ENCODE measurements at places on chromosomes 1 and 21.

- no peak for DNase-seq
These were observed 192.3 kb upstream of the ADGRL4 start for GRCh38 chr1:79198832-79199231.

DNA sequence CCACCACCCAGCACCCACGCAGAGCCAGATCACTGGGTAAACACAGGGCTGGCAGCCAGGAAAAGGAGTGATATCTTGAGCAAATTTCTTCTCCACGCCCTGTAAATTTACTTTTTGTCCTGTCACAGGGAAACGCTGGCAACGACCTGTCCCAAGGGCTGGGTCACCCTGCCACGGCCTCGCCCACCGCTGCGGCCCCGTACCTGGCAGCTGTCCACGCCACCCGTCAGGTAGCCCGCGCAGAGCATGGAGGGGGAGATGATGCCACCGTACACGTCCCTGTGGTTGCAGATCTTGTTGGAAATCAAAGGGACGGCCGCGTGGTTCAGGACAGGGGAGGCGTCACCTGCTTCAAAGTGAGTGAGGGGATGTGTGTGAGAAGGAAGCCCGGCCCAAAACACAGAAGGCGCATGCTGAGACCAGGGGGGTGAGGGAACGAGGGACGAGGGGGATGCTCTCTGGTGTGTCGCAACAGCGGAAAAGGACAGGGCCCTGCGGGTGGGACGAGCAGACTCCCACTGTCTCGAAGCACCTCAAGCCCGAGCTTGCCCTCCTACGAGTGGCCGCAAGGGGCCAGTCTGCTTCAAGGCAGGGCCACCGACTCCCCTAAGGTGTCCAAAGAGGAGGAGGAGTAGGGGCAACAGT, 10.1 kb upstream of the TFF1 start:
- DNase-seq: no peak

GRCh38 chr21:22125581-22125980, 1127.4 kb downstream of the NCAM2 start:
- no peak for DNase-seq

DNA sequence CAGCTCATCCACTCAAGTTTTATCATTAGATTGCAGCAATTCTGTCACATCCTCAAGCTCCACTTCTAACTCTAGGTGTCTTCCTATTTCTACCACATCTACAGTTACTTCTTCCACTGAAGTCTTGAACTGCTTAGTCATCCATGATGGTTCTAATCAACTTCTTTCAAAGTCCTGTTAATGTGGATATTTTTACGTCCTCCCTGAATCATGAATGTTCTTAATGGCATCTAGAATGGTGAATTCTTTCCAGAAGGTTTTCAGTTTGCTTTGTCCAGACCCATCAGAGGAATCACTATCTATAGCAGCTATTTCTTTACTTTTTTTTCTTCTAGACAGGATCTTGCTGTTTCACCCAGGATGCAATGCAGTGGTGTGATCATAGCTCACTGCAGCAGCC, 78.0 kb upstream of the RNPC3 start:
- DNase-seq: no peak

GRCh38 chr1:195686764-195687163, 921.5 kb downstream of the KCNT2 start:
- DNase-seq: no peak

Measured in tibial nerve (tissue), 4 donors.